Stimulated activated CD8-positive, alpha-beta memory T cell treated with anti-CD3 and anti-CD28 coated beads, Interleukin-4, amount 100 ng/mL, for 1 hour (primary cell): ENCODE measurements at places on chromosomes 2 and 18.

DNA sequence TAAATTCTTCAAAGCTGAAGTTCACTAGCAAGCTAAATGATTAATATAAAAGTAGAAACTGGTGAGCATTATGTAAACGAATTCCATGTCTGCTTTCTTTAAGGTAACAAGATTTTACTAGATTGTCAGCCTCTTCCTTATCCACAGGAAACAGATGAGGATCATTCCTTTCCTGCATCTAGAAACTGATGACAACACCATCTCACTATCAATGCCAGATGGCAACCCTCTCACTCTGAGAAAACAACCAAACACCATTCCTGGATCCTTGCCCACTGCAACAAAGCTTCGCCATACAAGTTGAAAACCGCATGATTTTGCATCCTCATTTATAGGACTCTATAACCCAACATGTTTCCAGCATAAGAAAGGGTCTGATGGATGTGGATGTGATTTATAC lies 122.9 kb downstream of the ZNF521 start:
- no peak for DNase-seq

DNA sequence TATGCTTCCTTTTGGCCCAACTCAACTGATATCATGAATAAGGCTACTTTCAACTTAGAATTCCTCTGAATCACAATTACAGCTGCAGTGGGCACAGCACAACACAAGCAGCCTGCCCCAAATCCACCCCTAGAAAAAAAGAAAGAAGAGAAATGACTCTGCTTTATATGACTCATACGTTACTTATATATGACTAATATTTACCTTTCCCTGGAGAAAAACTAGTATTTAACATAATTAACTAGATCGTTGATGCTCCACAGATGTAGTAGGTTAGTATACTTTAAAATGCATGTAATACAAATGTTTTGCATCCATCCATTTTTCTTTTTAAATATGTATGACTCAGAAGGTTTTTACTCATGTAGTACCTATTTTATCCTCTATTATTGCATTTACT lies 133.3 kb upstream of the UNC80 start:
- DNase-seq, result no peak

DNA sequence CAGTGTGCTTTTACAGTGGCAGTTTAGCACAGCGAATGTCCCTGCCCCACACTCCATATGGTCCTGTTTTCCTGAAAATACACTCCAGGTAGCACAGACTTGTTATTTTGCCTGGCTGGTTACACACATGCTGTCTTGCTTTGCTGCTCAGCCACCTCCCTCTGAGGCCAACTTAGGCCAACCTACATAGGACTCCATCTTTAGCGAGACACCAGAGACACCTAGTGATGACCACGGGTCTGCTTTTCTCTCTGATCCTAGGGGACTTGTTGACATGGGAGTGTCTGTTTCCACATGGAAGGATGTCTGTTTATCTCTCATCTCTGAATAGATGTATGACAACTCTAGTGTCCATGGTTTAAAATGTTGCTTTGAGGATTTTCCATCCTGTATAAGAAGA lies 43.3 kb downstream of the PLEKHB2 start:
- no peak for DNase-seq

DNA sequence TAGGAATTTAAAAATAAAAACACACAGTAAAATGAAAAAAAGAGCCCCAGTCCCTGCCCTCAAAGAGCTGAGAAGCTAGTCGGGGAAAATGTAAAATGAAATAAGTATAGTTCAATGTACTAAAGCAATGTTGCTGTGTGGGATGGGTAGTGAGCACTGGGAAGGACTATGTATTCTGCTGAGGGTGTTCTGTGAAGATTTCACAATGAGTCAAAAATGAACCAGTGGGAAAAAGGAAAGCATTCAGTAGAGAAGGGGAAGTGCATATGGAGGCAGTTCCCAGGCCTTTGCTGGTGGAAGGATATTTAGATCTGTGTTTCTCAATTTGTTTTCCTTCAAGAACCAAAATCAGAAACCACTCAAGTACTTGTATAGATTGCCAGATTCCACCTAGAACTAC lies 1094.7 kb upstream of the KLHL29 start:
- DNase-seq, result no peak

DNA sequence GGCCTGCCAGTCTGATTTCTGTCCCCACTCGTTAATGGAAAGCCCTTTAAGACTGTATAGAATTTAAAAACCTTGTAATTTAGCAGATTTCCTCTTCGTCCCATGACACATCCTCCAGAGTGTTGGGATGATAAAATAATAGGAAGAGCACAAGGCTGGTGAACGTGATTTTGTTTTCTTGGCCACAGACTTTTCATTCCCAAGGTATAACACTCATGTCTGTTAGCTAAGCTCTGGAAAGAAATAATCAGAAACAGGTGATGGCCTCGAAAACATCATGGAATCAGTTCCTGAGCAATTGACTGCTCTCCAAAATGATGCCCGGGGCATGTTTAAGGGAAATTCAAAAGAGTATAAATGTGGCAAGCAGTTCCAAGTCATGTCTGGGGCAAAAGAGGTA lies 337.8 kb upstream of the TCF4 start:
- DNase-seq, result no peak

DNA sequence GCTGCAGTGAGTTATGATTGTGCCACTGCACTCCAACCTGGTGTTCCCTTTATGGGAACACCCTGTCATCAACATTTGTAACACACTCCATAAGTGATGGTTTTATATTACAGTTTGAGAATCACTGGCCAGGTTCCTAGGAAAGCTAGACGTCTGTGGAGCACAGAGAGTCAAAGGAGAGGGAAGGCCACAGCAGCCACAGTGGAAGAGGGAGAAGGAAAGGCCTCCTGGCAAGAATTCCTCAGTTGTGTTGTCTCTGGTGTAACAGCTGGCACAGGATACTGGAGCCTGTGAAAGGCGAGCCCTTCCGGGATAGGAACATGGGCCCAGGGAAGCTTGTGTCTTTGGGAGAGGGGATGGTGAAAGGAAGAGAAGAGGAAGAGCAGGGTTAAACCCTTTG lies 360.5 kb upstream of the PIK3C3 start:
- no peak for DNase-seq
